G401 (cell line): ENCODE measurements at places on chromosomes 12 and 14.

DNA sequence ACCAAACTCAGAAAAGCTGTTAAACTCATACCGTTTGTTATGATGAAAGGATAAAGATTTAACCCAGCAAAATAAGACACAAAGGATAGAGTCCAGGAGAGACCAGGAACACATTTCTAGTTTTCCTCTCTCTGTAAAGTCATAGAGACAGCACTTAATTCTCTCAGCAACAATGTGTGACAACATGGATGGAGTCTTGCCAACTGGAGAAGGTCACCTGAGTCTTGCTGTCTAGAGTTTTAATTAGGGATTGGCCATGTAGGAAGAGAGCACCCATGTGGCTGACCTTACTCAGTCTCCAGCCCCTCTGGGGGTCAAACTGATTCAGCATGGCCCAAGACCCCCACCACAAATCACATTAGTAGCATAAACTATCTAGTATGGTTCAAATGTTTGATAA is 151.0 kb upstream of the ATF7IP start:
- no peak for DNase-seq

DNA sequence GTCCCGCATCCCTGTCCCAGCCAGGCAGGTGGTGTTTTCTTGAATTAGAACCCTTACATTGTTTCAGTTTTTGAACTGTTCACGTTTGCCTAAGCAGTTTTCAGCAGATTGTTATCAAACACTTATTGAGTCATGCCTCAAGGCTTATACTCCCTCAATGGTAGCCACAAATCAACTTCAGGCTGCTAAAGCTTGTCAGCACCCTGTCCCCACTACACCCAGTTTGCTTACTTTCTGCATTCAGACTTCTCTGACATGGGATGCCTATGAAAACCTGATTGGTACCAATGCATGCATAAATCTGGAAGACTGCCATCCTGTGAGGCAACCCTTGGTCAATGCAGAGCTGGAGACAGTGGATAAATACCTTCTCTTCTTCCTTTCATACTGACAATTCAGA is 225.4 kb downstream of the BTG1 start:
- no peak for DNase-seq

DNA sequence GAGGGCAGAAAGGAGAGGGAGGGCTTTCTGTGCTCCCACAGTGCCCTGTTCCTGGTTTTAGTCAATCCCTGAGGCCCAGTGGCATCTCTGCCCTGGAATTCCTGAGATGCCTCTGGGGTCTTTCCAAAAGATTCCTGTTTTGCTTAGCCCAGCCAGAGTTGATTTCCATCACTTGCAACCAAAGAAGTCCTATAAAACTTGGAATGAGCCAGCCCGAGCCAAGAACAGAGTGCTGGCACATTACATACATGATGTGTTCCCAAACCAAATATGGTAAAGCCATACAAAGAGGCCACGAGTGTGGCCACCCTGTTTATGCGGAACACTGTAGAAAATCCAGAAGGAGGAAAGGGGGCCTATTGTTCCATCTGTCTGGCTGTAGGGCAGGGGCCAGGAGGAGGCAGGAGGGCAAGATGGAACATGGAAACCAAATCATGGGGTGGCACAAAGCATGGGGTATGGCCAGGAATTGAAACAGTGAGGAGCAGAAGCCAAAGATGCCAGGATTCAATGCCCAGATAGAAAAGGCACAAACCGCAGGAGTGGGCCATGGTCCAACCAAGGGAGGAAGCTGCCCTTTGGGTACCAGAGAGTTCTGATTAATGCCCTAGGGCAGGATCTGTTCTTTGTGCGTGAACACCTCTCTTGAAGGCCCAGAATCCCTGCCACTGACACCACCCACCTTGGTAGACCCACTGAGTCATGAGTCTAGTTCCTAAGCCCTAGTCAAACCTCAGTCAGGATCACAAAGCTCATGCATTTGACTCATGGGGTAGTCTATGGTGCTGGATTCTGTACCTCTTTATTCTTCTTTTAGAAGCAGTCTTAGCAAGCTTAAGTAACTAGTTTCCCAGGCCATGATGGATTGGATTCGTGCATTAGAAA is 75.2 kb downstream of the LRRC74A start:
- peak; percentile 75 for DNase-seq

DNA sequence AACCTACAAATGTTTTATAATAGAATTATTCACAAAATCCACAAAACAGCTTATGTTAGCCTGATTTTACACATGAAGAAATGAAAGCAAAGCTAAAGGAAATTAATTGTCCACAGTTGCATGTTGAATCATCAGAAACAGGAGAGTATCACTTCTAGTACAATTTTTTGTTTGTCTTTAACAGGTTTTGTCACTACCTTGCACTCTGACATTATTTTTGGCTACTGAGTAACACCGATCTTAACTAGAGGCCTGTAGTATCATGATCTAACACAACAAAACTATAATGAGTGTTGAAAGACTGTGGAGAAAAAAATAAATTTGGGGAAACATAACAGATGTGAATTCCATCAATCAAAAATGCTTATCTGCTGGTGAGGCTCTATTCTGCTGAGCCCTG is 60.1 kb downstream of the TAOK3 start:
- DNase-seq, result no peak

DNA sequence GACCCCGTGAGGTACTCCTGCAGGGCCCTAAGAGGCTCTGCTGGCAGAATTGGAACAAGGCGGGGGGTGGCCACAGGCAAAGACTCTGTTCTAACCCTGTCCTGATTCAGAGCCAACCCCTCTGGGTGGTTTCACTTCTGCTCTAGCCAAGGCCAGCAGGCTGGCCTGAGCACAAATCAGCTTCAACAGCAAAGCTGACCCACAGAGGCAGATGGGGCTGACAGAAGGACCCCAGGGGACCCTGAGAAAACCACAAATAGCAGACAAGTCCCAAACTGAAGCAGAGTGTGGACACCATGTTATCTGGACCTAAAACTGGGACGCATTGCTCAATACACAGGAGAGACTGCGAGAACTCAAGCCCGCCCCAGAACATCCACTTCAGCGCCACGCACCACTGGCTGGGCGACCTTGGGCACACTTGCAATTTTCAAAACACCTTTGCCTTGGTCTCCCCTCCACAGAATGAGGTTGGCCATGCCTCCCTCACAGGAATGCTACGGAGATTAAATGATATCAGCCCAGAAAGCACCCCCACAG is 76.4 kb upstream of the DICER1 start:
- peak; percentile 56 for DNase-seq

DNA sequence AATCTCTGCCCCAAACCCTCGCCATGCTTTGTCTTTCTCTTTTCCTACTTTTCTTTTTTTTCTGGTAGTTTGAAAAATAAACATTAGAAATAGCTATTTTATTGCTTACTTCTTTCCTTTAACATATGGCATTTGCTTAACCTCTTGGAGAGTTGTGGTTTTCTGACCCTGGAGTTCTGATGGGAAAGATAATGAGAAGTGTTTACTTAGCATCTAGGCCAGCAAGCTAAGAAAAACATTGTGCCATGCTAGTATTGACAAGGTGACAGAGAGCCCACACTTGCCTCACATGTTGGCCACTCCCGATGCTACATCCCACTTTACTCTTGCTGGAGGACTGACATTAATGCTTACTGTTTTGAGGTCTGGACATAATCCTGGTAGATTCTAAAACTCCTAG is 886.2 kb downstream of the DIO2 start:
- DNase-seq, result no peak

- DNase-seq, result peak; percentile 63
These were observed 53.1 kb downstream of the KCNA1 start for GRCh38 chr12:4962539-4963486.

DNA sequence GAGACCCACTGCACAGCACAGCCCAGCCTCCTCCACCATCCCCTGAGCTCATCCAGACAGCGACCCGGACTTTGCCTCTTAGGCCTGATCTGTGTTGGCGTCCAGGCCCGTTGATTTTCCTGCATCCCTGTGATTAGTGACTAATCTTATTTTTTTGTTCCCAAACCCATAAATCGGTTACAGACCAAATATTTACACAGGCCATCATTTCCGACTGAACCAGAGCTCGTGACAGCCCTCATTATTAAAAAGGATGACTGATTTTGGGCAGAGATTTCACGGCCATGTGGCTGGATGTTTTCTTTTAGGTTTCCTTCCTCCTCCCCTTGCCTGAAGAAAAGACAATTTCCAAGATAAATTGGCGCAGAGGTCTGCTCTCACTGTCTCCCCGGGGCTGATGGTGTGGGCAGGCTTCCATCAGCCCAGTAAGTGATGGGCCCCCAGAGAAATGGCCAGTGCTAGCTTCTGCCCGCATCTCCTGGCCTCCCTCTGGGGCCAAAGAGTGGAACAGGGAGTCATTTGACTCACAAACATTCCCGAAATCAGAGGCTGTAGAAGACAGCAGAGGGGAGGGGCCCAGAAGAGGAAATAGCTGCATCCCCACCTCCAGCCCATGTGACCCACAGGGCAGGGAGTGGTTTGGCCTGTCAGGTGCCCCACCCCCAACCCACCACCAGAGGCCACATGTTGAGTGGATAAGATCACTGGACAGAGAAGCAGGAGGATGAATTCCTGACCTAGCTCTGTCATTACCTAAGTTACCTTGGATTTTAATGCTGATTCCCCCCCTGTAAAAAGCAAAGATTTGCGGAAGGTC is 283.5 kb downstream of the KSR2 start:
- no peak for DNase-seq

DNA sequence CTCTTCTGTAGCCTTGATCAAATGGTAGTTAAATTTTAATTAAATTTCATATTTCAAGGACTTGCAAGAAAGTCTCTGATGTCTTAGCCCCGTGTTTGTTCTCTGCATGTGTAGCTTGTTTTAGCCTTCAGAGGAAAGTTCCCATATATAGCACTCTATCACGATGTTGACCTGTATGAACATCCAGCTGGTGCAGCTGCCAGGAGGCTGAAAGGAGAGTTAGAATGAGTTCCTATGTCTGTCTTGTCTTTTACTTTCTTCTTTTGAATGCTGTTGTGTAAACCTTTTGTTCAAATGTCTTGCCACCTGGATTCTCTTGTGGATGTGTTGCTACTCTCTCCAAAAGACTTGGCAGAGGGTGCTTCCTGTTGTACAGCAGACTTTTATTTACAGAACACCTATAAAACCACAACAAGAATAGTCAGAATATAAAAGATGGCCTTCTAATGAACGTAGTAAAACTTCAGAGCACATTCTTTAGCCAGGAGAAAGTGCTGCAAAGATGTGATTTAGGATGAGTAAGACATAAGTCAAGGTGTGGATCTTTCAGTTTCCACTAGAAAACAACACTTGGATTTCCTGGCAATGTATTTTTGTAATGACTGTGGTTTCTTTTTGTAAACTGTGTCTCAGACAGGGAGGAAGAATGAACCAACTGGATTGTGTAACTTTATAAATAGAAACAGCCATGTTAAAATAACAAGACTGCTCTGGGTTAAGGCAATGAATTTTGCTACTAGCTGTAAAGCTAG is 17.2 kb downstream of the NAV3 start:
- DNase-seq, result no peak

DNA sequence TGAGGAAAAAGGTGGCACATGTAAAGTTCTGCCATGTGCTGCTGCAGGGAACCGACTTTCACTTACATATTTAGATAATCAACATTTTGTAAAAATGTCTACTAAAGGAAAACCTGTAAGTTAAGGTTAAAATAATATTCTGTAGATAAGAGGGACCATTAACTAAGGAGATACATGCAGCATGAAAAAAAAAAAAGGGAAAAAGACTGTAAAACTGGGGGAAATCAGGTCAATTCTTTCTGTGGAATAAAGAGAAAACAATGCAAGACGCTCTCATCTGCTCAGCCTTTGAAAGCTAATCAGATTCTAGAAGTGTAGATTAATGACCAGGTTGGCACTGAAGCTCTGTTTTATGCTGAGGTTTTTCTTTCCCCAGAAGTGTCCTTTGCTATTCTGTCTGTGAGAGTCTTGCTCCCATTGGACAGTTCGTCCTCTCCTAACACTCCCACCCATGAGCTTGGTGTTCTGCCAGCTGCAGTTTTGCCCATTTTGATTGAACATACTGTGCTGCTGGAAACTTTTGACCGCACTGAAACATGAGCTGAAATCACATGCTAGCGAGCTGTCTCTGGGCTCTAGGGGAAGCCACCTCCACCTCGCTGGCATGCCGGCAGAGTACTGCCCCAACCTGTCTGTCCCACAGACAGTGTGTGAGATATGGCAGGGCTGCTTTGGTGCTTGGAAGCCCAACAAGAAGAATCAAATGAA is 39.7 kb downstream of the PPTC7 start:
- DNase-seq, result peak; percentile 85

- DNase-seq, result no peak
These were observed 122.1 kb upstream of the PTPRB start for GRCh38 chr12:70759161-70759918.

GRCh38 chr14:105326568-105326867 is 12.0 kb downstream of the PACS2 start:
- DNase-seq, result no peak

- no peak for DNase-seq
These were observed 462.5 kb downstream of the AEBP2 start for GRCh38 chr12:19901841-19902240.

DNA sequence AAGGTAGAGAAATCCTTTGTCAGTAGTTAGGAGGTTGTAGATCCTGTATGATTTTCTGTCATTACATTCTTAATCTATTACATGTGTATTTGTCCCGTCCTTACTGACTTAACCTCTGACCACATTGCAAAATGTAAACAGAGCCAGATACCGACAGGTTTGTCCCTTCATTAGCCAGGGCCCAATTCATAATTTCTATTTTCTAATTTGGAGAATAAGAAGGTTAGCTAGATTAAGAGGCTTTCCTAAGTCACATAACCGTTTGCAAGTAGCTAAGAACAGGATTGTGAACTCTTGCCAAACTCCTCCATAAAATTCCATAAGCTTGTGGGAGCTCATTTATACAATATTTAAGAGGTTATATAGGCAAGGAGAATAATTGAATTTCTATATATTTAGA is 352.6 kb downstream of the RAD51B start:
- no peak for DNase-seq

- no peak for DNase-seq
These were observed 20.1 kb downstream of the SLC6A13 start for GRCh38 chr12:242496-242895.

DNA sequence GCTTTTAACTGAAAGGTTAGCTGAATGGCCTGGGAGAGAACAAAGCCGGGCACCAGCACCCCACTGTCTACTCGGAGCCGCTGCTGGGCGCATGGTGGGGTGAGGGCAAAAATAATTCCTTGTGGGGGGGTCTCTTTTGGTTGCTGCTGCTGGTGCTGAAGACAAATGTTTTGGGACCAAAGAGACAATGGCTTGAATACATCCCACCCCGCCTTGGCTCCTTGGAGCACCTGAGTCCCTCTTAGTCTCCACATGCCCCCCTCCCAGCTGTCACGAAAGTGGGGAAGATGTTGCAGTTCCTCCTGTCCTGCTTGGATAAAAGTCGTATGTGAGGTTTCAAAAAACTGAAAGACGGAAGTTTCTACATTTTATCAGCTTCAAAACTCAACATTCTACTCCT is 85.0 kb downstream of the PIWIL1 start:
- DNase-seq, result no peak

DNA sequence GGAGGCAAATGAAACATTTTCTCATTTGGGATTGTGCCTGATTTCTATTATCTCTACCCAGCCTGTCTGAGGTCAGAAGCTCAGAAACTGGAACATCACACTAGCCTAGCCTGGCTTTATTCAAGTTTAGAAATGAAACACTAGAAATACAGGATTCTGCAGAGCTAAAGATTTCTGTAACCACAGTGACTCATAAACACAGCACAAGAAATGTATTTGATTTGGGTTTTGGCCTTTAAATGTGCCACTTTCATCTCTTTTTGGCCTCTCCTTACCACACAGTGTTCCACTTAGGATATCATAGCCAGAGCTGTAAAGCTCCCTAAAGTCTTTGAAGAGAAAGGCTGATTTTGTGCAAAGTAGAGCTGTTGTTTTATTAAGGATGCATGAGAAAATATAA is 307.5 kb downstream of the EMP1 start:
- DNase-seq, result no peak

GRCh38 chr12:30975581-30975980 is 49.0 kb downstream of the TSPAN11 start:
- DNase-seq, result no peak
